ENCODE measurements at places on chromosomes 5 and 9. TPM values are rescaled to one million over a fixed set of nuclear protein-coding genes. Genes with fewer than 3 reads are reported as not detected.

The TPM2 gene
- total RNA-seq: 544 TPM

The RNF208 gene
- 11.5 TPM for total RNA-seq

The C5 gene
- total RNA-seq: 1.6 TPM

DNA sequence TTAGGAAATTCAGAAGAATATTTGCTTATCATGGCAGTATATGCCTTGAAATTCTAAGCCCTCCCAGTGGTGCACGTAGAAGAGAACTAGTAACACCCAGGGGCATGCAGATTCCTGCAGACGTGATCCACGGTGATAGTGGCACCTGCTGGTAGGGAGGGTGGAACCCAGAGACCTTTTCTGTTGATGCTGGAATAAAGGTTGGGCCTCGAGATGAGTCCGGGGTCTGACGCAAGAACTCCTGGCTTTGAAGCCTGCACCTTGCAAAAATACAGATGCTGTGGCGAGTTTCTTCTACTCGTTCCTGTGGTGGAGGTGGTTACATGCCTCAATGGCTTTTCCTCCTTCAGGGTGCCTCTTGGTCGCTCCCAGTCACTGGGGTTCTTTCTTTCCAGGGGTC lies 39.5 kb upstream of the PHF2 start:
- no peak for DNase-seq

- no peak for DNase-seq
Measured at GRCh38 chr5:173327084-173327947, 898 bp downstream of the STC2 start.

DNA sequence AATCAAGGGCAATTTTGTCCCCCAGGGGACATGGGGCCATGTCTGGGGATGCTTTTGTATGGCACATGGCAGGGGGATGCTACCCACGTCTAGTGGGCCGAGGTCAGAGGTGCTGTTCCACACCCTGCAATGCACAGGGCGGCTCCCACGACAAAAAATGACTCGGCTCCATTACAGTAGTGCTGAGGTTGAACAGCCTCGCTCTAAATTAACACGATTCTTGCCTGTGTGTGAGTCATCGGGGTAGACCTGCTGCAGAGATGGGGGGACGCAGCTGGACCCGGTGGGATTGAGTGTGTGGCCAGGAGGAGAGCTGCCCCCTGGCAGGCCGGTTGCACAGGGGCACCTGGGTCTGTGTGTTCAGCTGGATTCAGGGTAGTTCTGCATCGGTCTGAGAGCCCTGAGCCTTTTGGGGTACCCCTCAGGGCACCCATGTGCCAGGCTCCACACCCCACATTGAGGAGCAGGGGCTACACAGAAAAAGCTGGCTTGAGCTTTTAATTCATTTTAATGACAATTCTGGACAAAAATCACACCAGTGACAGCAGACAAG lies 20.0 kb upstream of the COL5A1 start:
- DNase-seq: no peak

DNA sequence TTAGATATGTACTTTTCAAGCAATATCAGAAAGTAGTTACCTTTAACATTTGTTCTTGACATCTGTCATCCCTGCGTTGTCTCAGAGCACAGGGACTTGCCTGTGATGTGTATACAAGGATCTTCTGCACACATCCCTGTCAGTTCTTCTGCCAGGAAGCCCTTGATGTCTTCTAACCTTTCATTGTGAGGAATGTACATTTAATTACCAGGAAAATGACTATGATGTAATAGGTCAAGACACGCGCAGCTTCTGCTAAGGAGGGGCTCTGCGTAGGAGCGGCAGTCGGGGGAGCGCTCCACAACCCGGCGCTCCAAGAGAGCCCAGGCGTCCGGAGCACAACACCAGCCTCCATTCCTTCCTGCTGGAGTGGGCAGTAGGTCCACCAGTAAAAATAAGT lies 119.7 kb downstream of the IRX2 start:
- DNase-seq: no peak

GRCh38 chr5:56319526-56320181 lies 86.5 kb upstream of the ANKRD55 start:
- DNase-seq: no peak

DNA sequence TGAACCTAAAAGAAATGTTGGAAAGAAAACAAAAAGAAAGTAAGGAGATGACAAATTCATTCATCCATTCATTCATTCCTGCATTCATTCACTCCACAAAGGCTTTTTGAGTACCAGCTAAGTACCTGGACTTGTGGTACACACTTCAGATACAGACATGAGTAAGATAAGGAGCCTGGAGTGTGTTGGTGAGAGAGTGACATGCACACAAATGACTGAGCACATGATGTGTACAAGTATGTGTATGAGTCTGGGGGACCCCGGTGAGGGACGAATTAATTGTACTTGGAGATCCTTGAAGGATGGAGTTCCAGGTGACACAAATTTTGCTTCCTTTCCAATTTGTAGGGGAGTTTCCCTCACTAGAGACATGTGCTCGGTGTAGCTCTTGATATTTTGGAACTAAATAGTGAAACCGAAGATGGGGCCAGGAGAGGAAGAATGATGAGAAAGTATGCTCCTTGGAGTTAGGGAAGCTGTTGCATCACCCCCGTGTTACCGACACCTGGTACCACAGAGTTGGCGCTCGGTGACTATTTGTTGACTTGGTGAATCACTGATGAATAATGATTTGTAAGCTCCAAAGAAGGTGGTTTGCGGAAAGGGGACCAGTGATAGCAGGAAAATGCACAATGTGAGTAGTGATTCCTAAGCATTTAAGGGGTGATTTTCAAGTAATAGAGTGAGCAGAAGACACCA lies 509.8 kb downstream of the CCDC171 start:
- peak; percentile 36 for DNase-seq

- DNase-seq: no peak
Measured at GRCh38 chr5:65329266-65329665, 152.5 kb downstream of the ADAMTS6 start.

- no peak for DNase-seq
Measured at GRCh38 chr9:12920437-12920836, 145.6 kb downstream of the LURAP1L start.

DNA sequence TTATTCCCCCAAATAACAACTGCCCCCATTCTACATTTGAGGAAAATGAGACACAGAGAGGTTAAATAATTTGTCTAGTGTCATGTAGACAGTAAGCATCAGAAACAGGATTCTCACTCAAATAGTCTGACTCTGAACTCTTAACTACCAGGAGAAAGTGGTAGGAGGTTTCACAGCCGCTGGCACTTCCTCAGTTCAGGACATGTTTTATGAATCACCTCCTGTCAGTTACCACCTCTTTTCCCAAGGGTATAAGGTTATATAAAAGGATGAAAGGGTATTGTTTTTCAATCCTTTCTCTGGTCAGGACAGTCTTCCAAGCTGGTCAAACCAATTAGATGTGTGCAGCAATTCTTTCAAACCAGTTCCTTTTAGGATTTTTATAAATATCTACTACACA lies 52.1 kb downstream of the TSSK1B start:
- no peak for DNase-seq
